Esophagus squamous epithelium (tissue), 5 donors: ENCODE measurements at places on chromosomes 6 and 20.

GRCh38 chr20:61891476-61891875, 174.2 kb downstream of the TAF4 start:
- DNase-seq, result no peak

- no peak for DNase-seq
These were observed 46.9 kb downstream of the OSTM1 start for GRCh38 chr6:108027594-108027993.

DNA sequence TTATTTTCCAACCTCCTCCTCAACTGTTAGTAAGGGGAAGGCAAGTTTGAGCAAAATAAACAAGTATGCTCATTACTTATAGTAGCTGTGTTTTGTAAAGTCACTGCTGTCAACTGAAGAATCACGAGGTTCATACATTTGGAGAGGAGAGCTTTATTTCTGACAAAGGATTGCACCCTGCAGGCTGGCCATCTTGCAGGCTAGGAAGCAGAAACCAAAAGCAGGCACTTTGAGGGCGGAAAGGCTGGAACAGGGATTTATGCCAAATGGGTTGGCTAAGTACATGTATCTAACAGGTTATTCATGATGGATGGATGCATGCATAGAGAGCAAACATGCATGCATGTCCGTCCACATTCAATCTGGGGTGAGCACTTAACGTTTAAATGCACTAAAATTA, 46.7 kb downstream of the PSMB1 start:
- DNase-seq, result no peak

- no peak for DNase-seq
These were observed 202.7 kb downstream of the CLIC5 start for GRCh38 chr6:45812922-45813321.

DNA sequence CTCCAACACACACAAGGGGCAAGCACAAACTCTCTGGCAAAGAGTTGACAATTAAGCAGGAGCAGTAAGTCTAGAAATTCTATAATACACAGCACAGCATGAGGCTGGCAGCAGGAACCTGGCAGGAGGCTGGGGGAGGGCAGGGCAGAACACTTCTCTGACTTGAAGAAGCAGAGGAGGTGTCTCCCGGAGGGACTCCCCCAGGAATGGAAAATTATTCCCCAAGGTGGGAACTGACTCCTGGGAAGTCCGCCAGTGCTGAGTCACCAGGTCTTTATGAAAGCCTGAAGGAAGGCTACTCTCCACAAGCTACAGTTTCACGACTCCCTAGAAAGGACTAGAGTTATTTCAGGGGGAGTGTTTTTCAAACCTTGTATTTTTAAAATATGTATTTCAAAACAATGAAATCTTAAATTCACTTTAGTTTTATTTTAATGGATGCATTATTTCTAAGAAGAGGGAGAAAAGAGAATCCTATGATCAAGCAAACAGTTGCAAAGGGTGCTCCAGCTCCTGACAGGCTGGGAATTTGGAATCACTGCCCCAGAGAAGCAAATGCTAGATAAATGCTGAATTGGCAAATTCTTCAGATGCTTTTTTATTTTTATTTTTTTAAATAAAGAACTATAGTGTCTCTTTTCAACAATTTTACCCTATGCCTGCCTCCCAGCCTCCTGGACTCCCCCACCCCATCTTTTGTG, 192.8 kb downstream of the LY86 start:
- DNase-seq, result no peak

DNA sequence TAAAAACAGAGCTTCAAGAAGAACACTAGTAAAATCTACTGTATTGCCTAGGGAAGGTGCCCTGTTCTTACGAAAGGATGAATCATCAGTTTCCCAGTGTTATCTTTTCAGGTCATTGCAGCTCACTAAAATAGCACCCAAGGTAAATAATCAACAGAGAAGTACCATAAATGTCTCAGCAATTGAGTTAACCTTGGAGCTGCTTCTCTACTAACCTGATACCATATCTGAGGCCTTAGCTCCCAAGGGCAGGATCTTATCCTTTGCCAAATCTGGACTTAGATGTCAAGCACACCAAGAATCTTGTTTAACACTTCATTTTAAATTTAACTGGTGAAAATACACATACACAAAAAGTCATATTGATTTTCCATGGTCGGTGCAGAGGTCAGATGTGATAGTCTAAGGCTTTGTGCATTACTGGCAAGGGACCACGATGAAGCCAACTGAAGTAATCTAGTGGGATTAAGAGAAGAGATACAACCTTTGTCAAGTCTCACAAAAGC, 81.5 kb downstream of the EDN1 start:
- no peak for DNase-seq
